CD4-positive, alpha-beta T cell treated with Interleukin-4 for 1 hour (primary cell): ENCODE measurements at places on chromosomes 13 and 19.

DNA sequence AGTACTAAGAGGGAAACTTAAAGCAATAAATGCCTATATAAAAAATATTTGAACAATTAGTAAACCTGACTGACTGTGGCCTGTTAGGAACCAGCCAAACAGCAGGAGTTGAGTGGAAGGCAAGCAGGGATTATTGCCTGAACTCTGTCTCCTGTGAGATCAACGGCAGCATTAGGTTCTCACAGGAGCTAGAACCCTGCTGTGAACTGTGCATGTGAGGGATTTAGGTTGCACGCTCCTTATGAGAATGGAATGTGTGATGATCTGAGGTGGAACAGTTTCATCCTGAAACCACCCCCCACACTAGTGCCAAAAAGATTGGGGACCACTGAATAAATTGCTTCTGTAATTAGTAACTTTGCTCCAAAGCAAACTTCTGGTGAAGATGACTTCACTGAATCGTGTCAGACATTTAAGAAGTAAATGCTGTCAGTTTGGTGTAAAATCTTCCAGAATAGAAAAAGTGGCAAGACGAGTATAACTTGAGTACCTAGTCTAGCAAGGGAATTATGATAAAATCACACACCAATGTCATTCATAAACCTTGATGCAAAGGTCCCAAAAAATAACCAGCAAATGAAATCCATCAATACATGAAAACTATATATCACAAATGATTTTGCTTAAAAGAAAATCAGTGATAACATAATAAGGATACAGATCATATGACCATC is 53.8 kb downstream of the SLC6A16 start:
- DNase-seq: no peak

DNA sequence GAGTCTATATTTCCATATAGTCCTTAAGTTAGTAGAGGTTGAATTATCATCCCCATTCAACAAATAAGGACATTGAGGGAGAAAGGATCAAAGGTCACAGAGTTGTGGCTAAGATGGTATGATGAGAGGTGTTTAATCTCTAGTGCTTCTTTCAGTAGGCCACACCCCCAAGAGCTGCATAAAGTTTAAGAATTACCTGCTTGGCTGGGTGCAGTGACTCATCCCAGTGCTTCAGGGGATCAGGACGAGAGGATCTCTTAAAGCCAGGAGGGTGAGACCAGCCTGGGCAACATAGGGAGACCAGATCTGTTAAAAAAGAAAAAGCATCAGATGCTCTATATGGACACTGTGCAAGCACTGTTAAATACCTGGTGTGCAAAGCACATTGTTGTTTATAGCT is 560.0 kb upstream of the KLHL1 start:
- DNase-seq: no peak

DNA sequence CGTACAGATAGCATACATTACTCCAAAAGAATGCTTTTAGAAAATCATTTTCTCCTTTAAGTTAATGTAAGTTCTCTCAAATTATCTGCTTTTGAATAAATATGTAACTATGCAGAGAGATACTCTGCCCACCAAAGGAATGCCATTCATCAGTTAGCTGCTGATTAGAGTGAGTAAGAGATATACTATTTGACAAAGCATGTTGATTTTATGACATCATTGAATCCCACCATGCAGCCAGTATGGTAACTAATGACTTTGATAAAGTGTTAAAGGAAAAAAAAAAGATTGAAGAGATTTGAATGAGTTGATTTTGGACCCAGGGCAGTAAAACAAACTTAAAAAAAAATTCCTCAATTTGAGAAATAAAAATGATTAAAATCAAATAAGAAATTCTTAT is 521.5 kb downstream of the SLITRK6 start:
- DNase-seq: no peak

DNA sequence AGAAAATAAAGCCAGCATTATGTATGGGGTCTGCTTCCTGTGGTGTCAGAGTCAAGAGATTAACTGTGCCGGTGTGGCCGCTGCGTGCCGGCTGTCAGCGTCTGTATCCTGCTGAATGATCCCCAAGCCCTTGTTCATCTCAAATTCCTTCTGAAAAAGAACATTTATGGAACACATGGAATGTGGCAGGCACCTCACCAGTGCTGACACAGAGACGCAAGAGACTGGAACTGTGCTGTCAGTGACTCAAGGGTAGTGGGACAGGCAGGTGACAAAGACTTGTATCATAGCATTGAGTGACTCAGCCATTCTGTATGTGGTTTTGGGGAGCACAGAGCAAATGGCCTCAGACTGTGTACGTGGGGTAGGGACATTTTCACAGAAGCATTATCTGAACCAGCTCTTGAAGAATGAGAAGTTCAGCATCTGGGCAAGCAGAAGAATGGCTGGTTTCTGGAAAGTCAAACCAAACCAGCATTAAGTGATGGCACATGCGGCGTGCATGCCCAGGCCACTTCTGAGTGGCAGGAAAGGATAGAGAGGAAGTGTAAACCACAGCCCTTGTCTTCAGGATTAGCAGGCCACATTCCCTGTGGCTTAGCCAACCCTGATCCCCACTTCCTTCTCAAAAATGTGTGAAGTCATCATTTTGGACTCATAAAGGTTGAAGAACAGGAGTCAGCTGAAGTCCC is 54.0 kb upstream of the IRS2 start:
- no peak for DNase-seq

GRCh38 chr13:30486230-30487074 is 20.7 kb upstream of the HMGB1 start:
- no peak for DNase-seq

DNA sequence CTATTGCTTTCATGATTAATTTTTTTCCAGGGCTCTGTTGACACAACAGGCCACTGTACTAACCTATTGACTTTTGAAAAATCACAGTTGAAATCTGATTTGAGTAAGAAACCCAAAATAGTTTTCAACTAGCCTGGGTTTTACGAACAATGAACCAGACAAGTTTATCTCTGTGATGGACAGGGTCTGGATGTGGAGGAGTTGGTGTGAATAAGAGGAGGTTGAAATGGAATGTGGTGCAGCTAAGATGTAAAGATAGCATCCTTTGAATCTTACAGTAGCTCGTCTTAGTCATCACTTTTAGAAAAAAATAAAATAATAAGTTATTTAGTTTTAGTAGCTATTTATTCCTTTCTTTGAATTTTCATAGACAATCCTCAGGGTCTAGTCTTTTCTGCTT is 8.3 kb upstream of the OXGR1 start:
- DNase-seq: no peak

GRCh38 chr13:94333131-94333820 is 146.2 kb downstream of the DCT start:
- no peak for DNase-seq

DNA sequence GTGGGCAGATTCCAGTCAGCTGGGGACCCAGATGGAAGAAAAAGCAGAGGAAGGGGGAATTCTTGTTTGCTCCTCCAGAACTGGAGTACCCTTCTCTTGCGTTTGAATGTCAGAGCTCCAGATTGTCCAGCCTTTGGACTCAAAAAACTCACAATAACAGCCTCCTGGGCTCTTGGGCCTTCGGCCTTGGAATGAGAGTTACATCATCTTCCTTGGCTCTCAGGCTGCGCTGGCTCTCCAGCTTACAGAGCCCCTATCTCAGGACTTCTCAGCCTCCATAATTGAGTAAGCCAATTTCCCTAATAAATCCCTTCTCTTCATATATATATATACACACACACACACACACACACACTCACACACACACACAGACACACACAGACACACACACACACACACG is 1215.7 kb upstream of the SLC10A2 start:
- no peak for DNase-seq

- no peak for DNase-seq
Observed at GRCh38 chr13:44024846-44025195, 145.1 kb downstream of the LACC1 start.

DNA sequence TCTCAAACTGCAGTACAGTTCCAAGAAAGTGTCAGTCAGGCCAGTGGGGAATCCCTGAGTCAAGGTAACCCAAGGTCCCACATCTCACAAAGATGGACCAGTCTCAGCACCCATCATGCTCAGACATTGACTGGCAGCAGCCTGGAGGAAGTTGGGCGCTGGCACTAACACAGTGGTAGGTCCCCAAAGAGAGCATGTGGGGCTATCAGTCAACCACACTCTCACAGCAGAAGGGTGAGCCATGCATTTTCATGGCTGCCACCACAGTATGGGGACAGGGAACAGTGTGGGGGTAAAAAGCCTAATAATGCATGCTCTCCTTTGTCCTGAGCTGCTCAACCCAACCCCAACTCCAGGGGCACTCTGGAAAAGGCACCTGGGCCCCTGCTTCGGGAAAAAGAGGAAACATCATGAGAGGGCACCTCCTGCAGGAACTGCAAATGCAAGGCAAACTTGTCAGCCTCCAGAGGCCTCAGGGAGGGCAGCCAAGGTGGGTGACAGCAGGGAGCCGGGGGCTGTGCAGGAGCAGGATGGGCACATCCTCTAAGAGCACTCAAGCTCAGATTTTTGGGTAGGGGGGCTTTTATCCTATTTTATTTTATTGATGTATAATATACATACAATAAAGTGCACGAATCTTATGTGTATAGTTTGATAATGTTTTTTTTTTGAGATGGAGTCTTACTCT is 9.5 kb upstream of the PLEKHF1 start:
- DNase-seq: no peak
